NCI-H1105 (cell line): ENCODE measurements at places on chromosomes 12 and 14.
A peak's percentile ranks its signal among the peaks of the same experiment; 100 is the strongest.

DNA sequence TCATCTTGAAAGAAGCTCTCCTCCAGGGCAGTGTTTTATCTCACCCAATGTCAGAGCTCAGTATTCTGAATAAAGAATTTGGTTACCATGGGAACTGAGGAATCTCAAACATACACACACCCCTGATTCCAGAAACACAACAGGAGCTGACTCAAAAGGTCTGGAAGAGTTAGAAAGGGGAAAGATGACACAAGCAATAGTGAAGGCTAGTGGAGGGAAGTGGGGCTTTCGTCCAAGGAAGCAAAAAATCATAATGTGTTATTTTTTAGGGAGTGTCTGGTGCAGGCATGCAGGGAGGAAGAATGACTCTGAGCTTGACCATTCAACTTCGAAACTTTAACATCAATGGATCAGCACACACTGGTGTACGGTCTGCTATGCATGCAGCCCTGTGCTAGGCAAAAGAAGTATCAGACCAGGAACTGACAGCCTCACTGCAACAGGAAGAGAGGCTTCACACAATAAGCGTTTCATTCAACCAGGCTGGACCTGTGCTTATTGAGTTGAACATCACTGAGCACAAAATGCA lies 20.3 kb downstream of the HEBP1 start:
- DNase-seq = no peak

DNA sequence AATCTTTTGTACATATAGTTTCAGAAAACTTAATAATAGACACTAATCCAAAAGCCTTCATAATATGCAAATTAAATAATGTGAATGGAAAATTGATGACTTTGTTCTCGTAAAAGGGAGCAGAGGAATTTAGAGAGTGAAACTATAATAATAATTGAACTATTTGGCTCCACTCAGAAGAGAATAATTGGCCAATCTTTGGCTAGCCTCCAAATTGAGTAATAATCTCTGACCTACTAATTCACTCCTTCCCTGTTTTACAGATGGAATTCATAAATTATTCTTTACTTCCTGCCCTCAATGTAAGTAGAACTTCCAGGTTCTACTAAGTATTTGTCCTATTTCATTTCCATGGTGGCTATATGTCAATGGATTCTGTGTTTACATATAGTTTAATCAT lies 15.8 kb downstream of the TRIM9 start:
- peak; percentile 16 for DNase-seq

DNA sequence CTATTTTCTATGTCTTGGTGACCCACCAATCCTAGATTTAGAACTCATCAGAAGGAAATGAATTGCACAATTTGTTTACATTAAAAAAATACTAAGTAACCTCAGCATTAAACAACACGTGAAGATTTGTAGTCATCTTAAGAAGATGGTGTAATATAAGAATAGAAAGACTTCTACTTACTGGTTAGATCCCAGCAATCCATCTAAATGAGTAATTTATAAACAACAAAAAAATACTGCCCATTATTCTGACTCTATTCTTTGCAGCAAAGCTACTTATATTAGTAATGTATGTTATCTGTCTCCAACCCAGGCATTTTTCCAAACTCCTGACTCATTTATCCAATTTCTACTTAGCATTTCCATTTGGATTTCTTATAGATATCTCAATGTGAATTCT lies 67.8 kb downstream of the CD163L1 start:
- DNase-seq = no peak

GRCh38 chr12:53055471-53056266 lies 5.8 kb downstream of the TNS2 start:
- no peak for DNase-seq

DNA sequence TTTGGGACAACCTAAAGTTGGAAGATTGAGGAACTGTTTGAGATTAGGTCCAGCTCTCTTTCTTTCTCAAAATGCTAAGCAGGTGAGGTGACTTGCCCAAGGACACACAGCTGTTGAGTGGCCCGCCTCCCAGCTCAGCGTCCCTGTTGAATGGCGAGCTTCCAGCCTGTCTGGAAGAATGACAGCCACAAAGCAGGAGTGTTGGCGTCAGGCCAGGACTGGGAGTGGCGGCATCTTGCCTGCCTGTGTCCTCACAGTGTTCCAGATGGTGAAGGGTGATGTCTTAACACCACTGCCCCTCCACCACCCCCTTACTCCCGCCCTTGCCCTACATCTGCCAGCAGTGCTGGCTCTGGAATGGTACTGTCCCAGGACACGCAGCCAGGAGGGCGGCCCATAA lies 4.4 kb upstream of the CEBPE start:
- no peak for DNase-seq

DNA sequence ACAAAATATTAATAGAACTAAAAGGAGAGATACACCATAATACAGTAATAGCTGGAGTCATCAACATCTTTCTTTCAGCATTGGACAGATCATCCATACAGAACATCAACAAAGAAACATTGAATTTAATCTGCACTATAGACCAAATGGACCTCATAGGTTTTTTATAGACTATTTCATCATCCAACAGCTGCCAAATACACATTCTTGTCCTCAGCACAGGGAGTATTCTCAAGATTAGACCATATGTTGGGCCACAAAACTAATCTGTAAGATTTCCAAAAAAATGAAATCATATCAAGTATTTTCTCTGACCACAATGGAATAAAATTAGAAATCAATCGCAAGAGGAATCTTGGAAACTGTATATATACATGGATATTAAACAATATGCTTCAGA lies 86.9 kb downstream of the FSCB start:
- no peak for DNase-seq

DNA sequence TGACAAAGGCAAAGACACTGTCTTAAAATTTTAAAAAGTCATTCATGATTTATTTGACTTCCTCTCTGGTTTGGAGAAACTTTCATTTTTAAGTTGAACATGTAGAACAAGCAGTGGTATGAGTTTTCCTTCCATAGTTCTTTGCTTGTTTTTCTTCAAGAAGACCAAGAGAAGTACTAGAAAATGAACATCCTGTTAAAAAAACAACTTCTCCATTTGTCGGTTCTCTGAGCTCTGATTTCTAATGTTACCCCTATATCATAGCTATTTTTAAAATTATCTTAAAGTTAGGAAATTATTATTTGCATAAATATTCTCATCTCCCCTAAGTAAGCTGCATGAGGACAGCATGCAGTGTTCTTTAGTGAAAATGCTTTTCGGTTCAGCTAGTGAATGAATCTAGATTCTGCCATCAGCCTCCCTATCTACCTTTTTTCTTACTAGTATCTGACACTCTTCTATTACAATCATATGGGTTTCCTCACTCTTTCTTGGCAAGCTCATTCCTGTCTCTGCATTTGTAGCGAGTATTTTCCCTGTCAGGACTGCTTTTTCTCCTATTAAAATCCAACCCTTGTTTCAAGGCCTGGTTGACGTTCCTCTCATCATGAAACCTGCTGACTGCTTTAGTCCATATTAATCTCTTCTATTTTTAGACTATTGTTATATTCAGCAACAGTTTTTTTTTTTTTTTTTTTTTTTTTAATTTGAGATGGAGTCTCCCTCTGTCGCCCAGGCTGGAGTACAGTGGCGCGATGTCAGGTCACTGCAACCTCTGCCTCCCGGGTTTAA lies 15.8 kb downstream of the DIP2B start:
- no peak for DNase-seq
